Endodermal cell (in vitro differentiated cells): ENCODE measurements at places on chromosomes 1 and 21. TPM values are rescaled to one million over a fixed set of nuclear protein-coding genes. Genes with fewer than 3 reads are reported as not detected.

DNA sequence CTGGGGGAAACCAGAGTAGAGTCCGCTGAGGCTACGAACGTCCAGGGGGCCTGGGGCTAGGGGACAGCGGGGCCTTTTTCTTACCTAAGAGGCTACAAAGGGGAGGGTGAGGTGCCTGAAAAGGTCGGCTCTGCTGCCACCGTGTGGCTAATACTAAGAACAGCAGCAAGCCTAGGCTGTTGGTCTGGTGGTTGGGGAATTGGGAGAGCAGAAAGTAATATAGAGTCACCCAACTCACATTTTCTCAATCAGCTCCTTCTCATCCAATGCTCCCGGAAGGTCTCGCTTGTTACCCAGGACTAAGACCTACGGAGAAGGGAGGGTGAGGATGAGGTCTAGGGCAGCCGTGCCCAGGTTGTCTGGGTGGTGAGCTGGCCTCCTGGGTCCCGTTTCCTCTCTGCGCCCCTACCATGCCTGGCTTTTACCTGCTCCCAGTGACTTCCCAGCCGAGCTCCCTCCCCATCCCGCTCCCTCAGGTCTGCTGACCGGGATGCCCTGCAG, 9.3 kb downstream of the ARL8A start:
- DNase-seq, result peak; percentile 82
- no peaks in the 10 kb centered on the region for H3K27me3 ChIP-seq
- no peak overlapping the region for H3K27ac ChIP-seq
- no peaks in the 10 kb centered on the region for H3K4me1 ChIP-seq
- no peak overlapping the region for H3K4me3 ChIP-seq

The GBP4 gene
- 0.55 and 0.63 TPM in 2 replicates for total RNA-seq

DNA sequence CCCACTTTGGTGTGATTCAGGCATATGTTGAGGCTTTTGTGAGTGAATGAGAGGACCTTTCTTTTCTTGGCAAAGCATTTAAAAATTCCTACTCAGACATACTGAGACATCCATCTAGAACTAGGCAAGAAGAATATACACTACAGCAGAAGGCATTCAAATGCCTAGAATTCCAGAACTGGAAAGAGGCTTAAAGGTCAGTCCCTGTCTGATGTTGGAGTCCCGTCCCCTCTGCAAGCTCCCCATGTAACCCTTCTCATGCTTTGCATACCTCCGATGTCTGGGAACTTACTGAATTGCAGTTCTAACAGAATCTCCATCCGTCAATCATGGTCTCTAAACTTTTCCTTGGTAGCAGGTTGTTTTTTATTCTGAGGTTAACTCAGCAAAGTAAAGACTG, 152.9 kb downstream of the ATP6V1G3 start:
- H3K4me3 ChIP-seq, result no peak overlapping the region
- DNase-seq, result no peak
- peak overlapping the region; percentile 64 for H3K27ac ChIP-seq
- no peaks in the 10 kb centered on the region for H3K36me3 ChIP-seq
- no peaks in the 10 kb centered on the region for H3K27me3 ChIP-seq

The HMCN1 gene
- 6.5 and 7.6 TPM in 2 replicates for total RNA-seq

- H3K27ac ChIP-seq, result no peak overlapping the region
- H3K36me3 ChIP-seq, result no peaks in the 10 kb centered on the region
- H3K4me1 ChIP-seq, result peaks cover 26% of the 10 kb centered on the region
Observed at GRCh38 chr1:213988507-213989001, 781 bp downstream of the PROX1 start.

DNA sequence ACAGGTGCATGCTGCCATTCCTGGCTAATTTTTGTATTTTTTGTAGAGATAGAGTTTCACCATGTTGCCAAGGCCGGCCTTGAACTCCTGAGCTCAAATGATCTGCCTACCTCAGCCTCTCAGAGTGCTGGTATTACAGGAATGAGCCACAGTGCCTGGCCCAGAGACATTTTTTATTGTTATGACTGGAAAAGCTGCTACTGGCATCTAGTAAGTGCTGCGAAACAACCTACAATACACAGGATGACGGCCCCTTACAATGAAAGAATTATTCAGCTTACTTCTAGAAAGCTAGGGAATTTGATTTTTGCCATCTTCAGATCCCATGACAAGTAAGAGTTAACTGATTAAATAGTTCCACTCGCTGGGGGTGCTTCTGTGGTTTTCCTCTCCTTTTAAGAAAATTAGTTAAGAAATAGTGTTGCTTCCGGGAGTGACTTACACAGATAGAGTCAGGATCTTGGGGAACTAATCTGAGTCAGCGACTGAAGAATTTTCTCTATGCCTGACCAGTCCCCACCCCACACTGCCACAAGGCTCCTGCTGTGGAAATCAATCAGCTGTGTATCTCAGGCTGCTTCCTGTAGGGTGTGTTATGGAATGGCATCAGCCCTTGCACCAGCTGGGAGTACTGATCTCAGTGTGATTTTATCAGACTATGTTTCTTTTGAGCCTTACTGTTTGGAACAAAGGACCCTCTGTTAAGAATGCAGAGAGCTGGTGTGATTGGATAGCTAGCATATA, 93.0 kb upstream of the BMP8A start:
- no peaks in the 10 kb centered on the region for H3K36me3 ChIP-seq
- H3K4me1 ChIP-seq, result peaks cover 26% of the 10 kb centered on the region
- no peaks in the 10 kb centered on the region for H3K27me3 ChIP-seq
- peak overlapping the region; percentile 65 for H3K27ac ChIP-seq
- DNase-seq, result peak; percentile 87

The PROK1 gene
- total RNA-seq, result not detected in 3 replicates

- DNase-seq, result peak; percentile 60
- H3K27me3 ChIP-seq, result no peaks in the 10 kb centered on the region
- no peak overlapping the region for H3K27ac ChIP-seq
- H3K36me3 ChIP-seq, result no peaks in the 10 kb centered on the region
- peaks cover 7% of the 10 kb centered on the region for H3K4me1 ChIP-seq
Observed at GRCh38 chr1:175863299-175864050, 120.1 kb upstream of the TNR start.

GRCh38 chr1:163959622-163960021, 599.4 kb upstream of the PBX1 start:
- no peak overlapping the region for H3K27ac ChIP-seq
- H3K36me3 ChIP-seq, result no peaks in the 10 kb centered on the region
- DNase-seq, result no peak
- no peaks in the 10 kb centered on the region for H3K27me3 ChIP-seq
- H3K4me3 ChIP-seq, result no peak overlapping the region

The MAP1LC3C gene
- 0.31 TPM in 1 of 3 replicates, not detected in the others for total RNA-seq

DNA sequence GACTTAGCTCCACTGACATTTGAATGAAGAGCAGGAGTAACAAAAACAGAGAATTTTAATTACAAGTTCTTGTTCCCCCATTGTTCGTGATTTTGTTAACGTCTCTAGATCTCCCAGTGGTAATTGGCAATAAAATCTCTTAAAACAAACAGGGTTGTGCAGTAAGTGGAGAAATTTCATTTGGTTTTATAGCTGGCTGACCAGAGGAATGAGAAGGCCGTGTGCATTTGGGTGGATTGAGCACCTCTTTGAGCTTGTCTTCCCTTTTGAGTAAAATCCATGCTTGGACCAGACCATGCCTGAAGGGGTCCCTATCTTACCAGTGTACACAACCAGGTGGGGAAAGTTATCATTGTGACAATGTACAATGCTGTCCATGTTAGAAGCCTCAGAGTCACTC, 137.8 kb downstream of the HIVEP3 start:
- DNase-seq, result no peak
- no peak overlapping the region for H3K27ac ChIP-seq
- H3K4me3 ChIP-seq, result no peak overlapping the region
- H3K36me3 ChIP-seq, result no peaks in the 10 kb centered on the region
- H3K27me3 ChIP-seq, result no peaks in the 10 kb centered on the region

The NUF2 gene
- 28.5 and 28.8 TPM in 2 replicates for total RNA-seq

- DNase-seq, result no peak
- H3K4me3 ChIP-seq, result no peak overlapping the region
- H3K27ac ChIP-seq, result no peak overlapping the region
- H3K27me3 ChIP-seq, result no peaks in the 10 kb centered on the region
- no peaks in the 10 kb centered on the region for H3K36me3 ChIP-seq
Observed at GRCh38 chr1:96009831-96010434, 711.7 kb upstream of the PTBP2 start.

The IL22RA1 gene
- 0.17 TPM in 1 of 3 replicates, not detected in the others for total RNA-seq

- H3K36me3 ChIP-seq, result no peaks in the 10 kb centered on the region
- H3K4me1 ChIP-seq, result peaks cover 2% of the 10 kb centered on the region
- H3K27ac ChIP-seq, result no peak overlapping the region
Observed at GRCh38 chr1:231407547-231408396, 14.3 kb downstream of the EGLN1 start.

- no peak for DNase-seq
- no peak overlapping the region for H3K4me3 ChIP-seq
- no peaks in the 10 kb centered on the region for H3K36me3 ChIP-seq
- no peaks in the 10 kb centered on the region for H3K27me3 ChIP-seq
- no peaks in the 10 kb centered on the region for H3K4me1 ChIP-seq
Observed at GRCh38 chr1:230300322-230301301, 125.5 kb downstream of the PGBD5 start.
